ENCODE measurements at places on chromosomes 3 and 15.

- H3K4me1 ChIP-seq, result peaks cover 8% of the 10 kb centered on the region
- H3K4me3 ChIP-seq, result no peak overlapping the region
- DNase-seq, result no peak
- H3K36me3 ChIP-seq, result no peaks in the 10 kb centered on the region
- no peak overlapping the region for H3K27ac ChIP-seq
Observed at GRCh38 chr3:193736616-193737015, 143.6 kb downstream of the OPA1 start.

DNA sequence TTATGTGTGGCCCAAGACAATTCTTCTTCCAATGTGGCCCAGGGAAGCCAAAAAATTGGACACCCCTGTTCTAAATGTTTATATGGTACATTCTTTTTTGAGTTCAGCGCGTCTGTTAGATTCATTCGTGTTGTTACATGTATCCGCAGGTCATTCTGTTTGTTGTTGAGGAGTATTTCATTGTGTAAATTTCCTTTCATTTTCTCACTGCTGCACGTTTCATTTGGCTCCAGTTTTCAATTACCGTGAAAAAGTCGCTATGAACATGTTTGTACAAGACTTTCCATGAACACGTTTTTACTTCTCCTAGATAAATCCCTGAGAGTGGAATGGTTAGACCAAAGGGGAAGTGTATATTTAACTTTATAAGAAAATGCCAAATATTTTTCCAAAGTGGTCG, 7.5 kb upstream of the OPA1 start:
- no peaks in the 10 kb centered on the region for H3K4me1 ChIP-seq
- H3K27ac ChIP-seq, result no peak overlapping the region
- H3K36me3 ChIP-seq, result no peaks in the 10 kb centered on the region

DNA sequence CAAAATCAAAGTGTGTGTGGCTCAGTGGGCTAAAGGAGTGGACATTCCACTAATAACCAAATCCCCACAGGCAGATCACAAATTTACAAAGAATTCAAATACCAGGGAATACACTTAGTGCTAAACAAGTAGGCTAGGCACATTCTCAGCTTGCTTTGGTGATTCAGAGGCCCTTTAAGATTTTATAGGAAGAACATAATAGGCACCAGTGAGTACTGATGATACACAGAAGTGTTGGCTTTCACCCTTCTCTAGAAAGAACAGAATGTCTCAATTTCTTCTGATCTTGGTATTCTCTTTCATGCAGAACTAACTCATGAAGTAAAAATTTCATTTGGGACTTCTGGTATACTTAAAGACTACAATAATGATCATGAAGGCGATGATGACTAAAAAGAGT, 55.0 kb downstream of the POLR2M start:
- H3K4me1 ChIP-seq, result no peaks in the 10 kb centered on the region
- H3K36me3 ChIP-seq, result no peaks in the 10 kb centered on the region
- no peaks in the 10 kb centered on the region for H3K27me3 ChIP-seq
- no peak overlapping the region for H3K4me3 ChIP-seq
- DNase-seq, result no peak

GRCh38 chr3:16254916-16255315, 9.8 kb downstream of the DPH3 start:
- no peak overlapping the region for H3K27ac ChIP-seq
- no peaks in the 10 kb centered on the region for H3K4me1 ChIP-seq
- no peaks in the 10 kb centered on the region for H3K36me3 ChIP-seq
- no peak for DNase-seq
- no peak overlapping the region for H3K4me3 ChIP-seq

- no peaks in the 10 kb centered on the region for H3K27me3 ChIP-seq
- H3K36me3 ChIP-seq, result no peaks in the 10 kb centered on the region
- H3K27ac ChIP-seq, result no peak overlapping the region
- peaks cover 13% of the 10 kb centered on the region for H3K4me1 ChIP-seq
- DNase-seq, result no peak
Observed at GRCh38 chr3:139774560-139775302, 97.0 kb upstream of the NMNAT3 start.

GRCh38 chr3:135033737-135034136, 238.7 kb downstream of the EPHB1 start:
- peaks cover 3% of the 10 kb centered on the region for H3K27me3 ChIP-seq
- no peak for DNase-seq
- peak overlapping the region; percentile 54 for H3K4me3 ChIP-seq
- peaks cover 40% of the 10 kb centered on the region for H3K4me1 ChIP-seq
- H3K36me3 ChIP-seq, result no peaks in the 10 kb centered on the region

- no peak overlapping the region for H3K4me3 ChIP-seq
- H3K36me3 ChIP-seq, result peaks cover 5% of the 10 kb centered on the region
- no peaks in the 10 kb centered on the region for H3K27me3 ChIP-seq
- no peak for DNase-seq
- H3K4me1 ChIP-seq, result peaks cover 5% of the 10 kb centered on the region
Observed at GRCh38 chr15:33587773-33588172, 277.0 kb downstream of the RYR3 start.

DNA sequence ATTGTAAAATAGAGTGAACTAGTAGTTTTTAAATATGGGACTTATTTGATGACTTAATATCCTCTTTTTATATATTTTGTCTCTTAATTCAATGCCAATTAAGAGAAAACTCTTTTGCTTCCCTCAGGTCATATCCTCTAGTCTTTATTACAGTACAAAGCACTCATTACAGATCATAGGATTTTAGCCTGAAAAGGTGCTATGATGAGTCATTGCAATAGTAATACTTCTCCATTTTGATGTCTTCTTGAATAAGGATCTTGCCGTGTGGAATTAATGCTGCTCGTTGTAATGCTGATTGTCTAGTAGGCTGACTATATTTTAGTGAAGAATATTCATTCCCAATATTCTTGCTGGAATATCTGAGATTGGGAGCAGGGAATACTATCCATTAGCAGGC, 612.2 kb upstream of the GOLIM4 start:
- no peaks in the 10 kb centered on the region for H3K27me3 ChIP-seq
- H3K36me3 ChIP-seq, result peaks cover 2% of the 10 kb centered on the region
- H3K4me3 ChIP-seq, result no peak overlapping the region
- peaks cover 3% of the 10 kb centered on the region for H3K4me1 ChIP-seq

DNA sequence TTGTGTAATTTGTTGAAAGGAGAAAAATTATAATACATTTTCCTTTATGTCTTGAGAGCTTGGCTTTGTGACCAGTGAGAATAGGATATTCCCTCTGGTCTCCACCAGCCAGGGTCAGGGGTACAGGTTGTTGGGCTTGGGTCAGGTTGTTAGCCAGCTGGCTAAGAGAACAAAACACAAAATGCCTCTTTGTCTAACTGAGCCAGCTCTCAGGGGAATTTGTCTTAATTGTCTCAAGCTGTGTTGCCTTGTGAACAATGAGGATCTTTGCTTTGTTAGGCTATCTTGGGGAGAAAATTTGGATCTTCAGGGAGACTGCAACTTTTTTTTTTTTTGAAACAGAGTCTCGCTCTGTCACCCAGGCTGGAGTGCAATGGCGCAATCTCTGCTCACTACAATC, 17.7 kb upstream of the GK5 start:
- no peaks in the 10 kb centered on the region for H3K36me3 ChIP-seq
- H3K4me3 ChIP-seq, result no peak overlapping the region
- no peak for DNase-seq

DNA sequence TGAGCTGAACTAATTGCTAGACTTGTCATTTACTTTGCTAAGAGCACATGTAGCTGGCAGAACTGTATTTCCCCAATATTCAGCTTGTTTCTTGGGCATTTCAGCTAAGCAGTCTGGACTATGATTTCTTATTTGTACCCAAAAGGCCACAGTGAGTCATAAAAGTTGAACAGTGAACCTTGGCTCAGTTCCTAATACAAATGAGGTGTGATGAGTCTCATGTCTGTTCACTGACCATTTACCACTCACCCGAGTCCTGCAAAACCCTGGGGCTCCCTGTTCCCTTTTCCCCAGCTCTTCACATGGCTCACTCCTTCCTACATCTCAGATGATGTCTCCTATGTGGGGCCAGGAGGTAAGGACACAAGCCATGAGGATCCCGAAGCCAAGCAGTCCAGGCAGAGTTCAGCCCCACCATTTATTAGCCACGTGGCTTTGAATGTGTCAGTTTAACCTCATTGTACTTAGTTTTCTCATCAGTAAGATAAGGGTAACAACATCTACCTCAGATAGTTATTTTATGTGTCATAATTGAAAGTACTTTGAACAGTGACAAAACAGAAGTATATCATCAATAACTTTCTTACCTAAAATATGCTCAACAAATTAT, 239.3 kb downstream of the IL5RA start:
- H3K4me1 ChIP-seq, result no peaks in the 10 kb centered on the region
- no peak overlapping the region for H3K4me3 ChIP-seq
- DNase-seq, result no peak
- no peak overlapping the region for H3K27ac ChIP-seq
- H3K27me3 ChIP-seq, result peaks cover 3% of the 10 kb centered on the region
- H3K36me3 ChIP-seq, result no peaks in the 10 kb centered on the region

DNA sequence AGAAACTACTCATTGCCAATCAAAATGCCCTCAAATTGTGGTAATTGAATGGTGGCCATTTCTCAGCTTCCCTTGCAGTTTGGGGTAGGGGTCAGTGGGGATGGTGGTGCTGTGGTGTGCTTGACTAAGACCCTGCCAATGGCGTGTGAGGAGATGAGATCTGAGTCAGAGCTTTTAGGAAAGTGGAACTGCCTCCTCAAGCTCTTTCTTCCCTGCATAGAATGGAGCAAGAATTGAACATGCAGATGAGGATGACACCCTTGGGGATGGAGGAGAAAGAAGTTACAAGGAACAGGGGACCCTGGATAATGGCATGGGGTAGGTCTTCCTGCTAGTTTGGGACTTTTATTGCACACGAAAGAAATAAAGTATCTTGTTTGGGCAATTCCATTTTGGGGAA, 188.0 kb downstream of the PEX5L start:
- no peaks in the 10 kb centered on the region for H3K4me1 ChIP-seq
- no peak overlapping the region for H3K4me3 ChIP-seq
- H3K27me3 ChIP-seq, result no peaks in the 10 kb centered on the region

DNA sequence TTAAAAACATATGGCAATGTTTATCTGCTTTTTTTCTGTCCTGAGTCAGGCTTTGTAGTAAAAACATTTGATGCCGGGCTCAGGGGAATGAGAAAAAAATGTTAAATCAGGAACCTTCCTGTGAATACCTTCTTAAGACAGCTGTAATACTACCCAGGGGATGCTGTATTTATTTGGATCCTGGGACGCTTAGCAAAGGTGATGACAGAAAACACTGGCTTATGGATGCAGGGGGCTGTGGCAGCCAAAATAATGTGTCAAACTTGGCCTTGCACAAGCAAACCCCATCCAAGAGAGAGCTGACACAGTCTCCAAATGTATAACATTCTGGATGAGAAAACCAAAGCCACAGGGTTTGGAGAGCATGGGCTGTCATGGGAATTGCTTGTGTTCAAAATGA, 438.2 kb upstream of the PROK2 start:
- no peak overlapping the region for H3K27ac ChIP-seq
- H3K36me3 ChIP-seq, result peaks cover 11% of the 10 kb centered on the region
- no peak for DNase-seq

DNA sequence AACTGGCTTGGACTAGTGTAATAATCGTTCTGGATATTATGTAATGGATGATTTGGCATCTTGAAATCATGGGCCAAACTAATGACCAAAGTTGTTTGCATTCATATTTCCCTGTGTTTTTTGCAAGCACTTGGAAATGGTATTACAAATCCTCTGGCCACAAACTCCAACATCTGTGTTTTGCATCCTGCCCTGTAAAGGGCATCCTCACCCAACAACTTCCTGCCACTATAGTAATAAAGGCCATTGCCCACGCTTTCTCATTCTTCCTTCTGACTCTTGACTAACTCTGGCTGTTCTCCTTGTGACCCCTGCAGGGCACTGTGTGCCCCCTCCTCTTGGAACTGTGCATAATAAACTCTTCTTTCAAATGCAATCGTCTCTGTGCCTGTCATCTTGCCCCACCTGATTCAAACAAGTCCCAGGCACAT, 25.4 kb upstream of the PSMD6 start:
- peak overlapping the region; percentile 1 for H3K27ac ChIP-seq
- peak overlapping the region; percentile 7 for H3K4me3 ChIP-seq
- DNase-seq, result no peak
- H3K27me3 ChIP-seq, result no peaks in the 10 kb centered on the region
- no peaks in the 10 kb centered on the region for H3K36me3 ChIP-seq

- no peak overlapping the region for H3K4me3 ChIP-seq
- peaks cover 3% of the 10 kb centered on the region for H3K36me3 ChIP-seq
- no peaks in the 10 kb centered on the region for H3K4me1 ChIP-seq
- no peak for DNase-seq
- no peak overlapping the region for H3K27ac ChIP-seq
Observed at GRCh38 chr15:38085114-38085513, 150.7 kb downstream of the TMCO5A start.

GRCh38 chr15:38867556-38867955, 302.9 kb upstream of the RASGRP1 start:
- no peak overlapping the region for H3K27ac ChIP-seq
- H3K36me3 ChIP-seq, result no peaks in the 10 kb centered on the region
- H3K4me1 ChIP-seq, result no peaks in the 10 kb centered on the region

- peaks cover 24% of the 10 kb centered on the region for H3K4me1 ChIP-seq
- H3K36me3 ChIP-seq, result no peaks in the 10 kb centered on the region
- no peak overlapping the region for H3K4me3 ChIP-seq
- DNase-seq, result no peak
- no peaks in the 10 kb centered on the region for H3K27me3 ChIP-seq
Observed at GRCh38 chr3:114449271-114450007, 155.6 kb downstream of the TIGIT start.

- no peak overlapping the region for H3K27ac ChIP-seq
- H3K36me3 ChIP-seq, result no peaks in the 10 kb centered on the region
- H3K27me3 ChIP-seq, result peaks cover 10% of the 10 kb centered on the region
- DNase-seq, result peak; percentile 91
- no peak overlapping the region for H3K4me3 ChIP-seq
Observed at GRCh38 chr3:185976977-185977678, 39.3 kb upstream of the TRA2B start.

DNA sequence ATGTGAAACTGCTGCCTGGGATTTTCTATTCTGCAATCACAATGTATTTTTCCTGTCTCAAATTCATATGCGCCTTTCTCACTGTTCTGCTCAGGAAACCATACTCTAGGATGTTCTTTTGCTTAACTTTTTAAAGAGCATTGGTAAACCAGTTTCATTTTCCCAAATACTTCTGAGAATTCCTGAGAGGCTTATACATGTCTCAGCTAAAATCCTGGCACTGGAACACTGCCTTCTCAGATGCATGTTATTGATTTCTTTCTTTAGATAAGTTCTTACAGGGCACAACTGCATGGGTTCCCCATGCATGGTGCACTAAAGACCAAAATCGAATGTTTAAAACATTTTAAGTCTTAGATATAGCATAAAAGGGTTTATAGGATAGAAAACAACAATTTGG, 178.3 kb upstream of the PLSCR5 start:
- H3K27me3 ChIP-seq, result no peaks in the 10 kb centered on the region
- no peaks in the 10 kb centered on the region for H3K36me3 ChIP-seq
- no peak overlapping the region for H3K4me3 ChIP-seq
- H3K27ac ChIP-seq, result no peak overlapping the region
- no peaks in the 10 kb centered on the region for H3K4me1 ChIP-seq
- DNase-seq, result no peak

DNA sequence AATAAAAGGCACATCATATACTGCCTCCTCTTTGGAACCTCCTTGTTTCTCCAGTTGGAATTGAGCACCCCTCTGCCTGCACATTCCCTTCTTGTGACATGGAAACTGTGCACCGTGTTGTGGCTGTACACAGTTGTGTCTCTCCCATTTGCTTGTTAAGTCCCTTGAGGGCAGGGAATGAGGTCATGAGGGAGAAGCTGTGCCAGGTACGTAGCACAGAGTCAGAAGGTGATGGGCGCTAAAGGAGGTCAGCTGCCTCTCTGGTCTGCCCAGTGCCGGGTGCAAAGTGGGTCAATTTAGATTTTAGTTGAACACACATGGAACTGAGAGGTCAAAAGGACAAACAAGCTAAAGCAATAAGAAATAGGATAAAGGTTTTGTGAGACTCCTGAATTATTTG, 124.4 kb downstream of the FAM43A start:
- DNase-seq, result no peak
- no peak overlapping the region for H3K4me3 ChIP-seq
- H3K36me3 ChIP-seq, result no peaks in the 10 kb centered on the region
- no peak overlapping the region for H3K27ac ChIP-seq

Measured in neural crest cell (in vitro differentiated cells).